Endothelial cell of umbilical vein (primary cell): ENCODE measurements at places on chromosomes 5 and 9. TPM values are rescaled to one million over a fixed set of nuclear protein-coding genes. Genes with fewer than 3 reads are reported as not detected.

DNA sequence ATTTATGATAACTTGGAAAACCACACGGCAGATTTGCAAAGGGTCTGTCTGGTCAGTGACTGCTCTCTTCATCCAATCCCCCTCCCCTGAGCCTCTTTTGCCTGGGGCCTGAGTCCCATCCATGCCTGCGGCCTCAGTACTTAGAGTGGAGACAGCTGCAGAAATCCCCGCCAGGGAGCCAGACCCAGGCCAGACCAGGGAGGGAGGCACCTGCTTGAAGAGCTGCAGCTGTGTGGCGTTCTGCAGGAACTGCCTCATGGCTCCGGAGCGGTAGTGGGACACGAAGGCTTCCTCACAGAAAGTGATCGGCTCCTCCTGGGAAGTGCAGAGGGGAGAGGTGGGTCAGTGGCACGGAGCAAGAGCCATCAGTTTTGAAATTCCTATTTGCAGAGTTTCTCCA lies 101.6 kb downstream of the CRB2 start:
- DNase-seq = no peak

DNA sequence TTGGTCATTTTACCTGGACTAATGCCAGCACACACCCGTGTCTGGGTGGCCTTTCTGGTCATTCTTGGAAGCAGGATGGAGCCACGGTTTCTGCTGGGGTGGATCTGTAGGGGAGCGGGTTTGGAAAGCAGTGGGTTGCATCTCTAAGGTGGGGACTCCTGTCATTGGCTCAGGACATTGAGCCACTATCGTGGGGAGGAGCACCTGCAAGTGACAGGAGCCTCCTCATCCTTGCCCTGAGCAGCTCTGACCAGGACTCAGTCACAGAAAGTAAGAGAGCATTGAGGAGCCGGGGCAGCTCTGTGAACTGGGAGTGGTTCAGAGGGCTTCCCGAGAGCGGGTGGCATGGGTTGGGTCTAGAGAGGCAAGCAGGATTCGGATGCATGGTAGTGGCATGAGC lies 3.7 kb downstream of the B4GALT7 start:
- no peak for DNase-seq

DNA sequence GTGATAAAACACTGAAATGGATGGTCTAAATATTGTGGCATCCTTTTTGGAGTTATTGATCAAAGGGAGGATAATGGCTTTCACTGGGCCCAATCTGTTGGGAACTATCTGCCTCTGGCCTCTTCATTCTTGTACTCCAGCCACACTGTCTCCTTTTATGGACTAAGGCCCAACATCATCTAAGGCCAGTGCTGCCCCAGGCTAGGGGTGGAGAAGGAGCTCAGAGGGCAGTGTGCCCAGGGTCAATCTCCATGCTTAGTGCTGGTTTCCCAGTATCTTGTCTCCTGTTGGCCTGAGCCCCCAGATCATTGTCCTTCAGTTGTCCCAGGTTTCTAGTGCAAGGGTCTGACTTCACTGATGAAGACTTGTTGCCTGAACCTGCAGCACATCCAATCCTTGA lies 26.4 kb upstream of the JMY start:
- DNase-seq = no peak

DNA sequence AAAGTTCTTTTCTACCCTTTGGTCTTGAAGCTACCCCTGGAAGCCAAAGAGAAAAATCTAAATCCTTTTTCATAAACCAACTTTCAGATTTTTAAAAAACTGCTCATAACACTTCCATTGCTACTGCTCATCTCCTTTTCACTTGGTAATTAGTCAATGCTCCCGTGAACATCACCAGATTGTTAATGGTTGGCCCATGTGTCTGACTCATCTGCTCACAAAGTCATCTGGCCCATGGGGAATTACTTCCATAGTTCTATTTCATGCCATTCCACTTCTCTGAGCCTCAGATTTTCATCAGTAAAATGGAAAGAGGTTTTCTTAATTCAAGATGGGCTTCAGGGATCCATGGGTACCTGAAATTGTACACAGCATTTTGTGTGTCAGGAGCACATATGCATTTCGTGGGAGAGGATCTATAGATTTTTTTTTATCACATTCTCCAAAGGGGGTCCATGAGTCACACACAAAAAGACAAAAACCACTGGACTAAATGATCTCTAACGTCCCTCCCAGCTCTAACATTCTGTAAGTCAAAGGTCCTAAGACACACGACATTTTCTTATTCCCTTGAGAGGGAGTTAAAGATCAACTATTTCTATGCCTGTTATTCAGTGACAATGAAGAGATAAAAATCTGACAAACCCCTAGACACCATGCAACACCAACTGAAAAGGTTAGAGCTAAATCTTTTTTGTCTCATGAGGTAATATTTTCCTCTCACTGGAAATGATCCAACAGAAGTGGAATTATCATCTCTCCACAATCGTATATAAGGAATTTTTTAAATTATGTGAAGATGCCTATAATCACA lies 75.4 kb downstream of the TEX10 start:
- DNase-seq = no peak

DNA sequence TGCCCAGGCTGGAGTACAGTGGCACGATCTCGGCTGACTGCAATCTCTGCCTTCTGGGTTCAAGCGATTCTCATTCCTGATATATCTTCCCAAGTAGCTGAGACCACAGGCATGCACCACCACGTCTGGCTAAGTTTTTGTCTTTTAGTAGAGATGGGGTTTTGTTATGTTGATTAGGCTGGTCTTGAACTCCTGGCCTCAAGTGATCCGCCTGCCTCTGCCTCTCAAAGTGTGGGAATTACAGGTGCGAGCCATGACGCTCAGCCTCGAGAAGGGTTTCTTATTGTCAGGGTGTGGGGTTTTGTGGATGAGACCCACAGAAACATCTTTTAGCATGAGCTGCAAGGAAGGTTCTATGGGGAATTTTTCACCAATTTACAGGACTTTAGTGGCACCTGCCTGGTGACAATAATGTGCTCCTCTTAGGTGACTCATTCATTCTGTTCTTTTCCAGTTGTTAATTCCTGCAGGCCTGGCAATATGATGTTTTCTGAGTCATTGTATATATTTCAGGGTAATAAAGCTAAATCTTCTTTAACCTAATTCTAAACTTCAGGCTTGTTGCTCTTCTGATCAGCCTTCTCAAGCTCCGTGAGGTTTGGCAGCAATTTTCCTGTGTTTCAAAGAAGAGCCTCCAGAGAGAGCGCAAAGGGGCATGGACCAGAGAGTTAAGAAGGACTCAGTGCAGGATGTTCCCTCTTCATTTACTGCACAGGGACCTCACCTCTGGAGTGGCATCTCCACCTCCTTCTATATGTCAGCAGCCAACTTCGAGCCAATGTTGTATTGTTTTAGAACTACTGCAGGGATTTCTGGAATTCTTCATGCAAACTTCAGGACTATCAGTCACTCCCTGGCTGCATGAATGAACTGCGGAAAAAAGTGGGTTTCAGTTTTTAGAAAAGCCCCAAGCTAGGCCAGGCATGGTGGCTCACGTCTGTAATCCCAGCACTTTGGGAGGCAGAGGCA lies 77.8 kb upstream of the ZNF618 start:
- DNase-seq = no peak

- peak; percentile 44 for DNase-seq
Measured at GRCh38 chr5:91378752-91379211, 4.3 kb downstream of the ARRDC3 start.

DNA sequence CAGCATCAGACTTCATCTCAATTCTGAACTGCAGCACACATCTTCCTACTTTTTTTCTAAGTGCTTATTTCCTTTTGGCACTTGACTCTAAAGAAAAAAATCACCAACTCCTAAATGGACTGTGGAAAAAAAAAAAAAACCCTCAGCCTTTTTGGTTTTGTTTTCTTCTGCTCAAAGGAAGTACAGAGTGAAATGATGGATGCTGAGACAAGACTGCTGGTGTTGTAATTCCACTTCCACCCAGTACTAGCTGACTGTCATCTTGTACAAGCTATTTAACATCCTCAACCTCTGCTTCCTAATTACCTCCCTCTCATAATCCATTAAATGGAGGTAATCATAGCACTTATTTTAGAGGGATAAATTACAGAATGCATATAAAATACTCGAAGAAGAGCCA lies 171.5 kb upstream of the GNA14 start:
- peak; percentile 44 for DNase-seq

DNA sequence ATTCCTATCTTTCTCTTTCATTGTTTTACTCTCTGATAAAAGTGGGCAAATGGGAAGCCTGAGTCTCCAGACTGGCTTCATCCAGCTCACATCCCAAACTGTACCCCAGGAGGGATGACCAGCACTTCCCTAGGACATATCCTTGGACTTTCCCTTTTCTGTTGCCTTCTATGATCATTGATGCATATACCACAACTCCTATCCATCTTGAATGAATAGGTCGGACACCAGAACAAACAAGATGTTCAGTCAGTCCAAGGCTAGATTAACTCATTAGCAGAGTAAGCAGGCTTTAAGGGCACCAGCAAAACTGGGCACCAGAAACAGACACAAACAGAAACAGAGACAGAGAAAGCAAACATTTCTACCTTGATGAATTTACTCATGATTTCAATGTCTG lies 159.1 kb upstream of the RGMB start:
- no peak for DNase-seq

DNA sequence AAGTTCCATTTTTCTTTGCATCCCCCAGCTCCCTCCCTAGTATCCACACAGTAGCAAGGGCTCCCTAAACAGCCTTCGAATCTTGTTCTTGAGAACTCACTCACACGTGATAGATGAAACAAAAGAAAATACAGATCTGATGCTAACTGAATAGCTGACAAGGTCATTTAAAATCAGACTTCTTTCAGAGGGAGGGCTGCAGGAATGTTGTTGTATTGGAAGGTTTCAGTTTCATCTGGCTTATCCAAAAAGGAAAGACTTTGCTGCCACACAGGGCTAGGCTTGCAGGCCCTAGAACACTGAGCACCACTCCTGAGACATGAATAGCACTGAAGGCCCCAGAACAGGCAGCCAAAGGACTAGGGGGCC lies 3.2 kb downstream of the CD180 start:
- DNase-seq = no peak

- DNase-seq = no peak
Measured at GRCh38 chr9:35828716-35829083, at the start of gene FAM221B. Gene FAM221B, minus strand, starts transcription at chr9:35828732. Its CDS starts 2,571 bp downstream, at chr9:35826161.

GRCh38 chr9:130858739-130859705 lies 24.0 kb downstream of the ABL1 start:
- DNase-seq = no peak

DNA sequence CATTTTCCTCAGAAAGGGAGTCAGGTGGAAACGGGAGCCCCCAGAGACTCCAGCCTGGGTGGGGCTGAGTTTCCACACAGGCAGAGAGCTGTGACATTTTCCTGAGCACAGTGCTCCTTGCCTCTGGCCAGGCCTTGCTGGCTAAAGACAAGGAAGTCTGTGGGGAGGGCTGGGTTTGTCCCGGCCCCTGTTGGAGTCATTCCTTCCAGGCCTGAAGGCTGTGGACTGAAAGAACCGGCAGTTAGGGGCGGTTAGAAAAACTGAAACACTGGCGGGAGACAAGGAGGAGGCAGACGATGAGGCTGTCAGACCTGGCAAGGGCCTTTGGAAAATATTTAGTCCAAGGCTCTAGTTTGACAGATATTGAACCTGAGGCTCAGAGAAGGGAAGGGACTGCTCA lies 29.9 kb downstream of the COL15A1 start:
- no peak for DNase-seq

- DNase-seq = no peak
Measured at GRCh38 chr5:76582230-76583162, 40.7 kb downstream of the F2RL2 start.

DNA sequence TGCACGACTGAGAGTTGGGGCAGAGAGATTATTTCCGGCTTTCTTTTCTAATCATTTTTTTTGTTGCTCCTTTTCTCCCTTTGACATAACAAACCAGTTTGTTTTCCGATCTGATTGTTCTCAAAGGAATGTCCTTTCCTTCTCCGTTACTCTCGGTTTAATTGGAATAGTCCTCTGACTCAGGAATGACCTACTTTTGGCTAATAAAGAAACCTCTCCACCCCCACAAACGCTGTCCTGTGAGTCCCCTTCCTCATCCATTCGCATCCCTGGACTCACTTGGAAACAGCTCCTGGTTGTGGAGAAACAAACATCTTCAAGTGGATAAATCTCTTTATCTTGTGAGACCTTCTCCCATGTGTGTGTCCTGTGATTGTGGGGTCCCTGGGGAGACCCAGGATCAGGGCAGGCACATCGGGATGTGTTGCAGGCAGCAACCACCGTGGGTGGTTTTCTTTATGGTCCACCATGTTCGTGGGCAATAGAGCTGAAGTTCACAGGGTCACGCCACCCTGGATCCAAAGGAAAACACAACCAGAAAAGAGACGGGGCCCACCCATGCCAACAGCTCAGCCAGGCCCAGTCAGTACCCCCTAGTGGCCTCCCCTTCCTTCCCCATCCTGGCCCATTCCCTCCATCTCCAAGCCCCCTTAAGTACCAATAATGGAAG lies 45.2 kb upstream of the NEK6 start:
- peak; percentile 71 for DNase-seq

DNA sequence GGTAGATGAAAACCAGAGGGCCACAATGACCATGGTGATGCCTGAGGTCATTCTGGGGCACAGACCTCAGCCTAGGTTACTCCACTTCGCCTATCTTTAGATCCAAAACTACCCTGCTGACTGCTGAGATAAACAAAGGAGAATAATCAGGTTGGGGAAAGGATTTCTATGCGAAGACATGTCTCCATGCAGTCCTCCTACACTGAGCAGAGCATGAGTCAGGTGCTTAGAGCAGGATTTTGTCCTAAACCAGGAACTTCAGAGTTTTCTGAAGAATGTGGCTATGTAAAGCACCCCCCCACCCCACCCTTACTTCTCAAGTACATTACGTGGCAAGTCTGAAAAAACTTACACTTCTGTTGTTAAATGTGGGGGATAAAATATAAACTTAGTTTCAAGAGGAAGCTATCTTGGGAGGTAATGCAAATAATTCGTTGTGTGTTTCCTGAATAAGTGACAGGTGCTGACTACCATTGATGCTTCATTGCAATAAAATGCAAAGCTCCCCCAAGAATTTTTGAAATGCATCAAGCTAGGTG lies 19.4 kb downstream of the PDCD1LG2 start:
- no peak for DNase-seq

The SPEF2 gene
- 0.73 and 0.76 TPM in 2 replicates for total RNA-seq

The CYLC2 gene
- total RNA-seq = not detected in 2 replicates

The DNM1 gene
- total RNA-seq = 2.9 and 7.9 TPM in 2 replicates

The PCDHGA9 gene
- total RNA-seq = 3.5 and 3.9 TPM in 2 replicates

The IL9 gene
- total RNA-seq = not detected in 2 replicates
